ENCODE measurements at places on chromosomes 2 and 18.

DNA sequence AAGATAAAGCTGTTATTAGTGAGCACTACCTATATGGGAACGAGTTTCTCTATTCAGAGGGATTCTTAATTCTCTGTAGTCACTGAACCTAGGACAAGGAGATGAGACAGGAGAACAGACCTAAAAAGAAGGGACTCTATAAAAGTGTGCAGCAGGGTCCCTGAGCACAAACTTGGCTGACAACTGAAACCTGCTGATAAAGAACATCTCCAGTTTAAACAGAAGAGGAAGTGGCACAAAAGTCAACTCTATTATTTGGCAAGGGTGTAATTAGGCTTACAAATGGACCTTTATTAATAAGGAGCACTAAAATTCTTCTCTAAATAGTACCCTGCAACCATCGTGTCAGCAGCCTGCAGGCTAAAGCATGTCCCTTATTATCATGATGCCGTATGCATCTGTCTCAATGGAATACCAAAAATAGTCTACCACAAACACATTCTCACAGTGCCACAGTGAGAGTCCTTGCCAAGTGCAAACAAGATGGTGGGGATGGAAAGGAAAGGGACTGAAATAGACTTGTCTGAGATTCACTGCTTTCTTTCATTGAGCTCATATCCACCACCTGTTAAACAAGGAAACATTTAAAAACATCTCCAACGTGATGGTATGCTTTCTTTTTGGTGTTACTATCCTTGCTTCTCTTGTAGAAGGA is 260.2 kb downstream of the INSIG2 start:
- no peak for DNase-seq

DNA sequence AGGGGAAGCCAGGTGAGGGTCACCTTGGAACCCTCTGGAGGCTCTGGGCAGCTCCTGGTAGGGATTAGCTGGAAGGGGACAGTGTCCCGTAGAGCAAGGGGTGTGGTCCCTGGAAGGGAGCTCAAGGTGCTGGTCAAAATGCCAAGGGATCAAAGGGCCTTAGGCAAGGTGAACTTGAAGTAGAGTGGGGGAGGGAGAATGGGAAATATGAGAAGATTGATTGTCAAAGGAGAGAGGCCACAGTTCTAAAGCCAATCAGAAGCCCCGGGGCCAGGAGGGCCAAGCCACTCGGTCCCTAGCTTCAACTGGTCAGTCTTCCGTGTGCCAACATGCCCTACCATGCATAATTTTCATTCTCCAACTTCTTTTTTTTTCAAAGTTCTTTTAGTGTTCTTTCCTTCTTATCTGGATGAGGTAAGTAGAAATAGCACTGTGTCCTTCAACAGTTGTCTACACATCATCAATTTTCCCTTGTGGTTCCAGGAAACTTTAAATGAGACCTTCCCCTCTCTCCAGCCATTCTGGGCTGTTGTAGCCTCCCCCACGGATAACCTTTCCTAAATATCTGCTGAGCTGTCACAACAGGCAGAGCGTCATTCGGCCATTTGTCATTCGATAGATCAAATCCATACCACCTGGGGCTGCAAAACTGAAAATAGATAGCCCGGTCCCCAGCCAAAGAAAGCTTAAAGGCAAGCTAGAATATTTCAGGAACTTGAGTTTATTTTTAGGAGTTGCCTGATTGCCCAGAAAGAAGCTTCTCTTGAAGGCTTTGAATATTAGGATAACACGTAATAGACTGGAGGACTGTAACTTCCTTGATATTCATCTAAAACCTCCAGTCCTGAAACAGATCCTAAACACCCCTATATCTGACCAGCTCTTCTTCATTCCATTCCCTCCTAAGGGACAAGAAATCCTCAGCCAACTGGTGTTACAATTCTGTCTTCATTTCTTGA is 83.3 kb downstream of the ALPK2 start:
- no peak for DNase-seq

DNA sequence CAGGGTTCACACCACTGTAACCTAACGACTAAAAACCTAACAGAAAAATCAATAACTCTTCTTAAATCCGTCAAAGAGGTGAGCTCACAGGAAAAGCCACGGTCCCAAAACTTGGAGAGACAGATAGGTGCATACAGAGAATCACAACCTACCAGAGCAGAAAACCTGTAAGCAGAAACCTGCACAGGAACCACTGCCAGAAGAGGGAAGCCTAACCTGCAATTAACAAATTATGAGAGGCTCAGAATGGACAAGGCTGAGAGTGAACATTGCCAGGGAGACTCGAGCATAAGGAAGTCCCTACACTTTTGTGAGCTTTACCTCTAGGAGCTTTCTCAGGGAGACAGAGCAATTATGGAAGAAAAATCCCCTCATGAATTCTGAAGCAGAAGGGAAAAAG is 156.2 kb upstream of the NETO1 start:
- DNase-seq, result no peak

DNA sequence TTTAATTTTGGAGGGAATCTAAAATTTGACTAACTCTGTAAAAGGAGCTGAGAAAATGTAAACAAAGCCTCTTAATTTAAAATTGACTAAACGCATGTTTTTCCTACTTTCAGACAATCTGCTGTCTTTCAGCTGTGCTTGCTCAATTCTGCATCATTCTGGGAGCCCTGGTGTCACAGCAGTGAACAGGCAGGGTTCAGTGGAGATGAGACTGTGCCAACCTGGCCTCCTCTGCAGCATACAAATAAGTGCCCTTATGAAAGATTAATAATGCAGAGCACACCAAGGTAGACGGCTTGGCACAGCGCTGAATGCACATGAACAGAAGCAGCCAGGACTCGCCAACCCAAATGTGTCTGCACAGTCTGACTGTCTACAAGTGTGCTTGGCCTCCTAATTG is 222.0 kb upstream of the CHAC2 start:
- no peak for DNase-seq

- no peak for DNase-seq
Measured at GRCh38 chr2:164657129-164657528, 35.8 kb upstream of the GRB14 start.

GRCh38 chr2:60028849-60029565 is 524.4 kb downstream of the BCL11A start:
- no peak for DNase-seq

DNA sequence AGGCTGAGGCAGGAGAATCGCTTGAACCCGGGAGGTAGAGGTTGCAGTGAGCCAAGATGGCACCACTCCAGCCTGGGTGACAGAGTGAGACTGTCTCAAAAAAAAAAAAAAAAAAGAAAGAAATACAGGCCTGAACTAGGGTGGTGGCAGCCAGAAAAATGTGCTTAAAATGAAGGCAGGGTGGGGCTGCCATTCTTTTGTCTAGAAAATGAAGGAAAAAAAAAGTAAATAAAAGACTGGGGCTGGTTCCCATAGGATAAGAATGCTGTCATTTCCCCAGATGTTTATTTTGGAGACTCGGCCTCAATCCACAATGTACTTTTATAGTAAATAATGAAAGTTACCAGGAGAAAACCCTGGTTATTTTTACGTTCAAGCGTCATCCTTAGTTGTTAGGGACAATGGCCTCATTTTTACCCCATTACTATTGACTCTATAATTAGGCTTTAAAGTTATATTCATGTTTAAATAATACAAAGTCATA is 58.9 kb downstream of the ATP8B1 start:
- DNase-seq, result no peak

DNA sequence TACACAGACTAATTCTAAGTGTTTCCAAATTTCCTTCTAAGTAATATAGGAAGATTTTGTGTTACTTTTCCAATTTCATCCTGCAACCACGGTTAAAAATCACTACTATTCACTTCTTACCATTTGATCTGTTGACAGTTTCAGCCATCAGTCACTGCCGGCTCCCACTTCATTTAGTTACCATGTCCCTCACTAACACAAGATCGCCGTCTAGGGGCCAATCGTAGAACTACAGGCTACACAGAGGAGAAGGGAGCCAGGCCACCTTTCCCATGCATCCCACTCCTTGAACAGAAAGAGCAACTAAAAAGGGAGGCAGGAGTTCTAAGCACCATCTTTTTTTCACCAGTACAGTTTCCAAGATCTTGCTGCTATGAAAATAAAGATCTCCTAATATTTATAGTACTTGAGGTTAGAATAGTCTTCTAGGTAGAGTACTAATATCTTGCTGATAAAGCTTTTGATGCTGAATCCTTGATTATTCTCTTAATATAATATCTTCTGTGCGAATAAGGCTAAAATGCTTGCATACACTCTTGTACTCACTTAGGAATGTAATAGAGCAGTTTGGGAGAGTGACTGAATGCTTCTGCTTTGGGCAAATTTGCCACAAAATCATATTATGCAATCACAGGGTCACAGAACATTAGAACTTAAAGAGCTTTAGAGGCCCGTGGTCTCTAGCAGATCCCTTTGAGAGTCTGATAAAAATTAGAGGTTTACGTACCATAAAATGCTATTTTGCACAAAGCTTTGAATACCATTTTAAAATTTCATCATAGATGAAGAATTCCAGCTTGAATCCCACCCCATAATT is 39.5 kb upstream of the CYP1B1 start:
- peak; percentile 87 for DNase-seq

DNA sequence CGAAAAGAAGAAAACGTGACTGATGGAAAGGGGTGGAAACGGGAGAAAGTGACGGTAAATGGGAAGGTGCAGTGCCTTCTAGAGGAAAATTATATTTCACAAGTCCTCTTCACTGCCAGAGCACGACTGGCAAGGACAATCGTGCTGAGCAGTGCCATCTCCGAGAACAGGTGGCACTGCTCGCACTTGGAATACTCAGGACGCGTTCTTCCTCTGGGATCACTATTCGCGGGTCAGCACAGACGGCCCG is 364 bp downstream of the STAT1 start:
- DNase-seq, result no peak

- no peak for DNase-seq
Measured at GRCh38 chr2:129716781-129717559, 262.5 kb upstream of the RAB6C start.

DNA sequence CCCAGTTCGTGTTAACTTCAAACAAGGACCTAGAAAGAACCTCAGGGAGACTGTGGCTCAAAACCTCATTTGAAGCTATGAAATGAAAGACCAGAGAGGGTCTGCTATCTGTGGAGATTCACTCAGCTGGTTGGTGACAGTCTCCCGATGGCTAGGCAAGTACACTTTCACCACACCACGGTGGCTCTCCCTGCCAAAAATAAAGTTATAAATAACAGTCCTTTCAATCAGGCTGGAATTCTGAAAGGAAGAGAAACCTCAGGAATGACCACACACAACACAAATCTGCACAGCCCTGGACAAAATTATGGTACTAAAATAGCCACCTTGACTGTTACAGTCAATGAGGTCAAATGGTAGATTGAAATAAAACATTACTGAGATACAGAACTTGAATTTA is 160.3 kb upstream of the ACAA2 start:
- no peak for DNase-seq

- no peak for DNase-seq
Measured at GRCh38 chr2:10935953-10936942, 24.5 kb downstream of the KCNF1 start.

- DNase-seq, result peak; percentile 38
Measured at GRCh38 chr2:43276266-43276941, 50.0 kb upstream of the ZFP36L2 start.

DNA sequence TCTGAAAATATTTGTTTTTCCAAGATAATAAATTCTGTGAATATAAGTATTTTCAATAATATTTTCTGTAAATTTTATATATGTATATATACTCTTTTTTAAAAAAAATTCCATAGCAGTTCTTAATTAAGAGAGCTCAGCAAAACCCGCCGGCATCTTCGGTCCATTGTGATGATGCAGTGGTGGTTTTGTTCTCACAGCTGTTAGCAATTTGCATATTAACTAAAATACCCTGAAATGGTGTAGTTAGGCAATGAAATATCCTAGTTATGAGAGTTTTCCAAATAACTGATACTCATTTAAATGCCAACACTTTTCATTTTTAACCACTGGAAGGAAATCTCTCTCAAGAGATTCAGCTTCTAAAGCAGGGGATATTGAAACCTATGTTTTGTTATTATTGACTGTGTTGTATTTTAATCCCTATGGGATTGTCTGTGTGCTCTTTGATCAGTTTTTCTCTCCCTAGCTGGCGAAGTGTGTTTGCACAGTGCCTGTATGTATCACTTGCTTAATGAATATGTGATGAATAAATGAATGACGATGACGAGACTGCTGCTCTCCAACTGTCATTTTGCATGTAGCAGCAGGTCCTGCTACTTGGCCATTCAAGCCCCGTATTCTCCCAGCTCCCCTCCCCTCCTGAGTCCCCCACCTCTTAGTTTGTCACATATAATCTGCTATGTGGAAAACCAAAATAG is 42.4 kb downstream of the PSMG2 start:
- no peak for DNase-seq
